ENCODE measurements at places on chromosomes 11 and 22.

DNA sequence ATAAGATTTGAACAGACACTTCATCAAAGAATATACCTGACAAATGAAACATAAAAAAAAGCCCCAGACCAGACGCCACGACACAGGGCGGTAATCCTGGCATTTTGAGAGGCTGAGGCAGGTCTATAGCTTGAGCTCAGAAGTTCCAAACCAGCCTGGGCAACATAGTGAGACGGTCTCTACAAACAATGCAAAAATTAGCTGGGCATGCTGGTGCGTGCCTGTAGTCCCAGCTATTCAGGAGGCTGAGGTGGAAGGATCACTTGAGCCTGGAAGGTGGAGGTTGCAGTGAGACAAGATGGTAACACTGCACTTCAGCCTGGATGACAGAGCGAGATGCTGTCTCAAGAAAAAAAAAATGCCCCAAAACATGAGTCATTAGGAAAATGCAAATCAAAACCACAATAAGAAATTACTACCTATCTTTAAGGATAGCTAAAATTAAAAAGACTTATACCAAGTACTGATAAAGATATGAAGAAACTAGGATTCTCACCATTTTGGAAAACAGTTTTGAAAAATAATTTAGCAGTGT is 91.7 kb upstream of the GRAMD1B start:
- no peak for DNase-seq

- DNase-seq: peak; percentile 64
Measured at GRCh38 chr22:49825944-49826602, 1.6 kb downstream of the BRD1 start.

DNA sequence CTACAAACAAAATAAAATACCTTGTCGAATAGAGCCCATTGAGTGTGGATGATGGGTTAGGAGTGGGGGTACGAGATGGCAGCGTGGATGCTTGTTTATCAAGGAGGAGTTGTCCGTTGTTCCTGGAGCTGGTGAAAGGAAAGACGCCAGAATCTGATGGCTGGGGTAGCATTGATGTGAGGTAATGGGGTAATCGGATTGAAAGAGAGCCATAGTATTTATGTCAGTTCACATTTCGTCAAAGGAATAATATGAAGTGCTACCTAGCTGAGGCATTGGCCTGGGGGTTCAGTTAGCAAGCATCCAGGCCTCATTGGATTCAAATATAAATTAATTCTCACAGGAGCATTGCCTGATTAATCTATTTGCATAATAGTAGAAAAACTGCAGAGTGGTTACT is 16.9 kb upstream of the DBX1 start:
- no peak for DNase-seq

DNA sequence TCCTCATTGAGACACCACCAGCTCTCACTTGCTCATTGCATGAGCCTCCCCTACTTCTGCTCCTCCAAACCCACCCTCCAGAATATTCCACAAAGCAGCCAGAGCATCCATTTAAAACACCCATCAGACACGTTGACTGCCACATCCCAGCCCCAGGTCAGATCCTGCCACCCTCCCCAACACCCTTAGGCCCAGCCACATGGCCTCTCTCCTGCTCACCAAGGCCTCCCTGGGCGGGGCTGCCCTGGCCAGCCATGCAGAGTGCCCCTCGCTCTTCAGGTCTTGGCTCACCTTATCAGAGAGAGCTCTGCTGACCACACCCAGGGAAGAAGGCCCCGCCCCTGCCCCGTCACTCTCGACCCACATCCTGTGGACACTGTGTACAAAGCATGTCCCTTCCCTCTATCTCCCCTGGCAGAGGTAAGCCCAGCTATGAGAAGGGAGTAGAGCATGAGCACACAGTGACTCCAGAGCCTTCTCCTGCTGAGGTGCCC is 106.8 kb downstream of the MICAL3 start:
- no peak for DNase-seq

DNA sequence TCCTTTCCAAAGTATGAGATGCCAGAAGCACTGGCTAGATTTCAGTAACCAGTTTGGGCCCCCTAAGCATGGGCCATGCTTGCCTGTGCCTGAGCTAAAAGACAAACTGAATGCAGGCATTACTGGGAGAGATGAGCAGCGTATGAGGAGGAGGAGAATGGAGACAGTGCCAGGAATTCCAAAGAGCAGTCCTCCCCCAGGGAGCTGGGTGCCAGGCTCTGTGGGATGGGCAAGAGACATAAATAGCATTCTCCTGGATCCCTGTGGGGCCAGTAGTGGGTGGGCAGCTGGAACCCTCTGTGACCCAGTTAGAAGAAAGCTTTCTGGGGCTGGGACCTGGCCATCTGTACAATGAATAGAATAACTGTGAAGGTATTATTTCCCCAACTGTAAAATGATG is 235.6 kb downstream of the KCNA4 start:
- no peak for DNase-seq

GRCh38 chr22:49770547-49771265 is 57.0 kb downstream of the BRD1 start:
- DNase-seq: no peak

DNA sequence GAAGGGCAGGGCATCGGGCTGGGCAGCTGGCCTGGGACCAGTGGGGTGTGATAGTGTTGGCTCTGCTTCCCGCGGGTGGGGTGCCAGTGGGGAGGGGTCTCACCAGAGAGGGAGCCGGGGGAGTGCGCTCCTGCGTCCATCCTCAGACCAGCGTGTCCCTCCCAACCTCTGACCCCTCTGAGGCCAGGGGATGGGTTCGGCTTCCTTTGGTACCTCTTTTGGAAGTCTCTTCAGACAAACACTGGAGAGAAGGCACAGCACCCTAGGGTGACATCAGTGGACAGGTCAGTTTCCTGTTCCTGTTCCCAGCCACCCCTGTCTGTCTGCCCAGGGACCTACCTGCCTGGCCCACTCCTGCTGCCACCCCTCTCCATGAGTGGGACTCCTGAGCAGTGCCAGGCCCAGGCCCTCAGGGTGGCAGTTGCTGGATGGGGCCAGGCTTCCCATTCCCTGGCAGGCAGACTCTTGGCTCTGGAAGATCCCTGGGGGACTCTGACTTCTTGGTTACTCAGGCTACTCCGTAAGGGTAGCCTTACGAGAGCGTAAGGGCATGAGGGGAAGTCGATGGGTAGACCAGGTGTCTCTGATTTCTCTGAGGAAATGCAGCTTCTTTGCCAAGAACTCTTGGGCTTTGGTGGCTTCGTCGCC is 2.6 kb downstream of the TAGLN start:
- no peak for DNase-seq
